ENCODE measurements at places on chromosomes 4 and X.

- no peak for DNase-seq
These were observed 37.2 kb downstream of the WDR44 start for GRCh38 chrX:118383120-118383519.

DNA sequence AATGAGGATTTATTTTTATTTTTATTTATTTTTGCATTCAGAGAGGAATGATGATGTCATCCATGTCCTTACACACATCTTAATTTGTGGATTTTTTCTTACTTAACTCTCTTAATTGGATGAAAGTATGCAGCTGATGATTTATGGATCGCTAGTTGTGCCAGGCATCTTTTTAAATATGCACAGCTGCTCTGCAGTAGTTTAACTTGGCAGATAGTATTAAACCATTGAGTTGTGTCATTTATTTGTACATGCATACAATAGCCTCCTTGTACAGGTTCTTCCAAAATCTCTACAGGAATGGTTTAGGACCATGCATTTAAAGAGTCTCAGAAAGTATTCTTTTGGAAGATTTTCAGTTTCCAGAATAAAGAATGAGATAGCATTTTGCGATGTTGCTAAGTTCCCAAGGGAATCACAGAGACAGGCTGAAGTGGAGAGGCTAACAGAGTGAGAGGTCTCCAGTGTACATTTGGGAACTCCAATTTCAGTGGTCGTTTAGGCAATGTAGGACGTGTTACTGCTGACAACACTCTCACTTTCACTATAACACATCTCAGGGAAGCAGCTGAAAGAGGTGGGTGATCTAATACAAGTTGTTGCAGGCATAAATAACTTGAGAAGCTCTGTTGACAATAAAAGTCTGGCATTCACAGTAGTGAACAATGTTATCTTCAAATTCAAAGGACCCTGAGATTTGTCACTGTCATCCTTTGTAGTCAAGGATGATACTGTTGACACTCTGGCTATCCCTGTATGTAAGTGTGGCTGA lies 49.9 kb upstream of the SCRG1 start:
- peak; percentile 79 for DNase-seq

- DNase-seq: no peak
These were observed 40.7 kb downstream of the CDS1 start for GRCh38 chr4:84623661-84624060.

DNA sequence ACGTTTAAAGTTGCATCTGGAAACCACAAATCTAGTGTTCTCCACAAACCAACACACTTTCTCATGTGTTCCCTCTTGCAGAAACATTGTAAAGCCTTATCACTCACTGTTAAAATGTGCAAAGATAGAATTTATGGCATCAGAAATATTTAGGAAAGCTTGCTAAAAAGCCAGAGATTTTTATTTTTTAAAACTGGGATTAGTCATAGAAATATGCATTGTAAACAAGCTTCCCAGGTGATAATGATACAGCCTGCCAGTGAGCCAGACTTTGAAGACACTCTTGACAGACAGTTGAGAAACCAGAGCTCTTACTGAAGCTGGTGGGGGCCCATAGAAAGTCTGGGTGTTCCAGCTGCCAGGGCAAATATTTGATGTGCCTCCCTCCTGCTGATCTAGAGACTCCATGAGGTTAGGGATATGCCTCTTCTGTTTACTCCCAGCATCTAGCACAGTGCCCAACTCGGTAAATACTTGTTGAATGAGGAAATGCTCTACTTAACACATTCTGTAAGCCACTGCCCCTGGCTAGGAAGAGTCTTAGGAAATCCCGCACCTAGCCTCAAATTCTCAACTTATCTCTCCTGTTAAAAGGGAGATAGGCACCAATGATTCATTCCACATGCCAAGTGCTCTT lies 179.0 kb upstream of the RASGEF1B start:
- DNase-seq: peak; percentile 97

DNA sequence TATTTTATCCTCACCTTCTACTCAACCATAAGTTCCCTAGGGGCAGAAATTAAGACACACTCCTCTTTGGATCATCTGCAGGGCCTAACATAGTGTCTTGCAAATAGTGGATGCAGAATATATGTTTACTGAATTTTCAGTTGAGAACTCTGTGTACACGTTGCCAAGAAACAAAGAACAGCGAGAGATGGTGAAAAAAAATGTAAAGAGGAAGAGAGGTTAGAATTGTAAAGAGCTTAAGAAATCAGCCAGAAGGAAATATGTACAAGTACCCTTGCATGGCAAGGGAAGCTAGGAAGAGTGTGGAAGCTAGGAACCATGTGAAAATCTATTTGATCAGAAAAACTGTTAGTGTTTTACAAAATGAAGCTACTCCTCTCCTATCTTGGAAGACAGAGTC lies 431.0 kb downstream of the SMARCA1 start:
- peak; percentile 16 for DNase-seq

- peak; percentile 36 for DNase-seq
These were observed 32.5 kb downstream of the FGFBP1 start for GRCh38 chr4:15906020-15906443.

DNA sequence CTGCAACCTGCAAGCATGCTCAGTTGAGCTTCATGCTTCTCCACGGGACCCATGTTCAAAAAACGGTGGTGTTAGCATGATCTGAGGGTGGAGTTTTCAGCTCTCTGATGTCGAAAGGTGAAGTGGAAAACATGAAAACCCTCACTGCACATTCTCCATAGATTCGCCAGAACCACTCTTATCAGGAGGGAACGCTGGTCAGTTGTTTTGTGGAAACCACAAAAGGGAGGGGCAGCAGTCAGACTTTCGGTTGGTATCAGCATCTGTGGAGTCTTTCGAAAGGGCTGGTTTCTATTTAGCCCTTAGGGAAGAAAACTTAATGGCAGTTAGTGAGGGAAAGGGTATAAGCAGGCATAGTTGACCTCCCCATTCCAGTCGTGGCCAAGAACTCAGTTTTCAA lies 12.6 kb downstream of the PPA2 start:
- DNase-seq: no peak

GRCh38 chr4:48667148-48667547 lies 112.9 kb downstream of the FRYL start:
- DNase-seq: no peak

- DNase-seq: no peak
These were observed 1.0 kb downstream of the ENAM start for GRCh38 chr4:70629469-70630090.

GRCh38 chrX:130556951-130557350 lies 155.2 kb downstream of the RBMX2 start:
- no peak for DNase-seq

DNA sequence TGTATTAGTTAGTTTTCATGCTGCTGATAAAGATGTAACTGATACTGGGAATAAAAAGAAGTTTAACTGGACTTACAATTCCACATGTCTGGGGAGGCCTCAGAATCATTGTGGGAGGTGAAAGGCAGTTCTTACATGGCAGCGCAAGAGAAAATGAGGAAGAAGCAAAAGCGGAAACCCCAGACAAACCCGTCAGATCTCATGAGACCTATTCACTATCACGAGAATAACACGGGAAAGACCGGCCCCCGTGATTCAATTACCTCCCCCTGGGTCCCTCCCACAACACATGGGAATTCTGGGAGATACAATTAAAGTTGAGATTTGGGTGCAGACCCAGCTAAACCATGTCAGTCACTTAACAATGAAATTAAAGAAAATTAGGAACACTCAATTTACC lies 499.1 kb downstream of the FSTL5 start:
- DNase-seq: no peak

GRCh38 chr4:123846092-123846491 lies 449.5 kb downstream of the SPRY1 start:
- no peak for DNase-seq

DNA sequence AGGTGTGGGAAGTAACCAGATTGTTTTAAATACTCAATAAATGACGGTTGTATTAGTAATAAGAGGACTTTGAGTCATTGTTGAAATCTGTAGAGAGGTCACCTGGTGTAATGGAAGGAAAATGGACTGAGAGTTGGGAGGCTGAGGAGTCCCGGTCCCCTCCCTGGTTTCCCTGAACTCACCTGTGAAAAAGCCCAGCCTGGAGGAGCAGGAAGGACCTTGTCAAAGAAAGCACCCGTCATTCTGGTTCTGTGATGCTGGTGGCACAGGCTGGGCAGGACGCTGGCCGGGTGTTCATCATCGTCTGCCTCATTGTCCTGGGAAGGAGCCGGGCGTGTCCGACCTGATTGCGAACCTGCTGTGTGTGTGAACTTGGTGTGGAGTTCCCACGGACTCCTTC lies 70.8 kb downstream of the SORCS2 start:
- DNase-seq: no peak

- no peak for DNase-seq
These were observed 160.7 kb downstream of the DLG3 start for GRCh38 chrX:70605352-70605751.

DNA sequence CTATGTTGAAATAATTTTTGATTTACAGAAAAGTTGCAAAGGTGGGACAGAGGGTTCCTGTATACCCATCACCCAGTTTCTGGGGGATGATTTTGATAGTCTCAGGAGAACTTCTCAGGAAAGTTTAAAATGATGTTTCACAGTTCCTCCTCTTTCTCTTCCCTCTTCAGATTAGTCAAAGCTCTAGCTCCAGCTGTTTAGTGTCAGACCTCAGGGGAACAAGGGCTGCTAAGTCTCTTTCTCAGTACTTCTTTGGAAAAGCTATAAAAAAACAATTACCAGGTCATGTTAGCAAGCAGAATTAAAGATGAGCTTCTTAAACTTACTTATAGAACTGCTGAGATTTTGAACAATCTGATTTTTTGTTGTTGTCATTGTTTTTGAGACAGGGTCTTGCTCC lies 12.2 kb downstream of the IL13RA1 start:
- no peak for DNase-seq

GRCh38 chr4:123529278-123529568 lies 132.6 kb downstream of the SPRY1 start:
- no peak for DNase-seq

GRCh38 chr4:168695288-168695687 lies 198.4 kb downstream of the PALLD start:
- no peak for DNase-seq

DNA sequence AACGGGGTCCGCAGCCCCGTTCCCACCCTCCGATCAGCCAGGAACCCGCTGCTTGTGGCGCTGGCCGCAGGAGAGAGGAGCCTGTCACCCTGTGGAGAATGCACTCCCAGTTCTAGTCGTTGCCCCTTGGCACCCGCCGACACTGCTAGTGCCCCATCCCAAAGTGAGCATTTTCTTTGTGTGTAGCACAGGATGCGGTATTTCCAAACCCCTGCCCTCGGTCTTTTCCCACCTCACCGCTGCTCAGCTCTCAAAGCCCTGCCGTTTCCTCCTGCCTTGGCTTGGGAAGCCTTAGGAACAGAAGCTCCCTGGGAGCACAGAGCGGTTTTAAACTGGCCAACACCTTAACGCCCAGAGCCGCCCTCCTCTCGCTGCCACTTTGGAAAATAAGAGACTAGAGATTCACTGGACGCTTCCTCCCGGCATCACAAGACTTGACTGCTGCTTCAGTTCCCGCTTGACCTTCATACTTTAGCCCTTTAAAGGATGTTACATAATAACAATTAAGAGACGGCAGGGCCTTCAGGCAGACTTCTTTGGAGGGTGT lies 772 bp downstream of the CYP4V2 start:
- DNase-seq: peak; percentile 37

Measured in NCI-H146 (cell line).